Activated T-helper 2 cell treated with anti-CD3 and anti-CD28 coated beads, Interferon-gamma antibody, Interleukin-2, Interleukin-4, amounts not matched to agents 10 μg/mL and 5 μg/mL and 100 μg/mL, durations not matched to agents 14 hours and 24 hours and 36 hours (primary cell): ENCODE measurements at places on chromosomes 6 and 20. TPM values are rescaled to one million over a fixed set of nuclear protein-coding genes. Genes with fewer than 3 reads are reported as not detected.

Gene TCF15
- total RNA-seq = not detected in 2 replicates

Gene MUC22
- total RNA-seq = not detected in 2 replicates

Gene KIFC1
- total RNA-seq = 78.3 and 80.9 TPM in 2 replicates

Gene FRK
- total RNA-seq = 0.02 and 0.05 TPM in 2 replicates

Gene OLIG3
- not detected in 2 replicates for total RNA-seq

Gene TSPO2
- not detected in 2 replicates for total RNA-seq

Gene KCNB1
- 0.05 TPM in 1 of 2 replicates, not detected in the other for total RNA-seq

Gene INSM1
- 31.5 and 32.1 TPM in 2 replicates for total RNA-seq

Gene SRMS
- not detected in 2 replicates for total RNA-seq

Gene C6orf141
- not detected in 2 replicates for total RNA-seq

Gene SPATS1
- not detected in 2 replicates for total RNA-seq

Gene PRDM13
- total RNA-seq = not detected in 2 replicates

Gene SLPI
- not detected in 2 replicates for total RNA-seq

Gene BHLHE23
- not detected in 2 replicates for total RNA-seq

Gene COX4I2
- total RNA-seq = not detected in 2 replicates

Gene B3GALT4
- total RNA-seq = 5.1 and 6.5 TPM in 2 replicates

Gene GGTLC1
- total RNA-seq = not detected in 2 replicates

Gene EGFL8
- total RNA-seq = 9.5 and 11.5 TPM in 2 replicates
